ENCODE measurements at places on chromosomes 16 and 17. TPM values are rescaled to one million over a fixed set of nuclear protein-coding genes. Genes with fewer than 3 reads are reported as not detected.

GRCh38 chr16:57401943-57402640, 2.5 kb upstream of the CCL17 start:
- no peak overlapping the region for H3K4me3 ChIP-seq
- H3K4me1 ChIP-seq, result no peaks in the 10 kb centered on the region
- DNase-seq, result no peak
- H3K36me3 ChIP-seq, result no peaks in the 10 kb centered on the region
- H3K27me3 ChIP-seq, result peaks cover 17% of the 10 kb centered on the region

- H3K27me3 ChIP-seq, result peaks cover 13% of the 10 kb centered on the region
- H3K36me3 ChIP-seq, result no peaks in the 10 kb centered on the region
- H3K4me3 ChIP-seq, result no peak overlapping the region
- H3K27ac ChIP-seq, result no peak overlapping the region
These were observed 16.3 kb downstream of the HS3ST4 start for GRCh38 chr16:25707982-25708583.

DNA sequence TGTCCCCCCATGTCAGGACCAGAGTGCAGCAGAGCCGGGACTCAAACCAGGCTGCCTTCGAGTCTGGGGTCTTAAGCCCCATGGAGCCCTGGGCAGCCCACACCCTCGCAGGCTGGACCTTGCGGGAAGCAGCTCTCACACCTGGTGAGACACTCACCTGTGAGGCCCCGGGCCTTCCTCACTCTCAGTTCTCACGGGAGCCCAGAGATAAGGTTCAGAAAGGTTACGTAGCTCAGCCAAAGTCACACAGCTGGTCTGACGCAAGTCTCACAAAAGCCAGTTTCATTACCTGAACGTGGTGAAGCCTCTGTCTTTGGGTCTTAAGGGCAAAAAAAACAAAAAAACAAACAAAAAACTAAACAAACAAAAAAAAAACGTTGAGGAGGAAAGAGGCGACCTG, 32.8 kb upstream of the SSTR5 start:
- H3K27me3 ChIP-seq, result peaks cover 6% of the 10 kb centered on the region
- no peaks in the 10 kb centered on the region for H3K36me3 ChIP-seq
- H3K4me3 ChIP-seq, result no peak overlapping the region
- H3K27ac ChIP-seq, result no peak overlapping the region

GRCh38 chr16:5722116-5722619, 624.6 kb upstream of the EEF2KMT start:
- no peak overlapping the region for H3K27ac ChIP-seq
- H3K4me1 ChIP-seq, result no peaks in the 10 kb centered on the region
- no peak for DNase-seq
- H3K4me3 ChIP-seq, result no peak overlapping the region
- H3K27me3 ChIP-seq, result peaks cover 10% of the 10 kb centered on the region

- H3K4me1 ChIP-seq, result peaks cover 7% of the 10 kb centered on the region
- no peak for DNase-seq
- H3K36me3 ChIP-seq, result peaks cover 7% of the 10 kb centered on the region
These were observed 743 bp downstream of the SHCBP1 start for GRCh38 chr16:46620266-46621005.

DNA sequence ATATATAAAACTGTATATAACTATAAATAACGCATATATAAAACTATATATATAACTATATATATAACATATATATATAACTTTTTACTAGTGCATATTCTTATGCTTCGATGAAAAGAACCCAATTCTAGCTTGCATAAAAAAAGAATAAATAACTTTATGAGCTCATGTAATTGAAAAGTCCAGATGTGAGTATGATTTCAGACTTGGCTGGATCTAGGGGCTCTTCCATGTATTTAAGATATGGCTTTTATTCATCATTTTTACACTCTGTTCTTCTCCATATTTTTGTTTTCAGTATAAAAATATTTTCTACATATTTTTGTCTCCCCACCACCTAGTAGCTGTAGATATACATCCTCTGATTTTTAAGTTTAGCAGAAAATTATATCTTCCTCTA, 417.5 kb downstream of the CDH11 start:
- H3K27ac ChIP-seq, result no peak overlapping the region
- DNase-seq, result no peak
- H3K36me3 ChIP-seq, result no peaks in the 10 kb centered on the region
- H3K4me1 ChIP-seq, result no peaks in the 10 kb centered on the region
- peaks cover 7% of the 10 kb centered on the region for H3K27me3 ChIP-seq
- no peak overlapping the region for H3K4me3 ChIP-seq

- no peak overlapping the region for H3K4me3 ChIP-seq
- peaks cover 25% of the 10 kb centered on the region for H3K4me1 ChIP-seq
- no peaks in the 10 kb centered on the region for H3K27me3 ChIP-seq
- H3K36me3 ChIP-seq, result no peaks in the 10 kb centered on the region
- no peak overlapping the region for H3K27ac ChIP-seq
These were observed 92.9 kb downstream of the YPEL2 start for GRCh38 chr17:59424331-59424730.

- H3K36me3 ChIP-seq, result no peaks in the 10 kb centered on the region
- DNase-seq, result peak; percentile 52
- peak within 1 kb of the TSS; percentile 91 for H3K27ac ChIP-seq
These were observed at the start of gene GRB7 for GRCh38 chr17:39737760-39738567. TSS of gene GRB7 (plus strand) at chr17:39737938. CDS start at chr17:39742302, 4,364 bp downstream.

GRCh38 chr17:81806461-81807209, 2.7 kb downstream of the GCGR start:
- no peaks in the 10 kb centered on the region for H3K36me3 ChIP-seq
- no peaks in the 10 kb centered on the region for H3K4me1 ChIP-seq
- no peak overlapping the region for H3K4me3 ChIP-seq
- peaks cover 51% of the 10 kb centered on the region for H3K27me3 ChIP-seq
- no peak for DNase-seq
- H3K27ac ChIP-seq, result no peak overlapping the region

DNA sequence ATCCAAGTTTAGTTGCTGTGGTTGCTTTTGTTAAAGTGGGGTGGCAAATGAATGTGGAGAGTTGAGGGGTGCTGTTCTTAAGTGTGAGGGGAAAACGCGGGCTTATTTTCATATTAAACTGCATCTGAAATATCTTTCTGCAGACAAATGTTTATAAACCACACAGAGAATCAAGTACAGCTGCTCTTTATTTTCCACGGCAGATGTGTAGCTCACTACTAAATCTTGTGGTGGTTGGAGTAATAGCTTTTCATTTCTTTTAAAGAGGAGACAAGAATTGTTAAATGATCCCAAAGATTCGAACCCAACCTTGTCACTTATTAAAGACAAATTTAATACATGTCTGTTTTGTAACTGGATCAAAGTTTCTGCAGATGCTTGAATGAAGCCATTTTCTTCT, 2.1 kb downstream of the CLTC start:
- no peak for DNase-seq
- peaks cover 36% of the 10 kb centered on the region for H3K4me1 ChIP-seq
- peaks cover 1% of the 10 kb centered on the region for H3K36me3 ChIP-seq
- peak overlapping the region; percentile 94 for H3K4me3 ChIP-seq

Gene FOXN1
- total RNA-seq, result 0.07 TPM

- H3K4me3 ChIP-seq, result no peak overlapping the region
- H3K27ac ChIP-seq, result no peak overlapping the region
- H3K4me1 ChIP-seq, result peaks cover 2% of the 10 kb centered on the region
- H3K27me3 ChIP-seq, result no peaks in the 10 kb centered on the region
These were observed 27.6 kb upstream of the VAT1L start for GRCh38 chr16:77760800-77761199.

GRCh38 chr17:65078441-65079160, 22.1 kb upstream of the GNA13 start:
- DNase-seq, result no peak
- no peak overlapping the region for H3K4me3 ChIP-seq
- peaks cover 9% of the 10 kb centered on the region for H3K27me3 ChIP-seq
- H3K27ac ChIP-seq, result no peak overlapping the region

Gene SKAP1
- total RNA-seq, result 1.0 TPM

DNA sequence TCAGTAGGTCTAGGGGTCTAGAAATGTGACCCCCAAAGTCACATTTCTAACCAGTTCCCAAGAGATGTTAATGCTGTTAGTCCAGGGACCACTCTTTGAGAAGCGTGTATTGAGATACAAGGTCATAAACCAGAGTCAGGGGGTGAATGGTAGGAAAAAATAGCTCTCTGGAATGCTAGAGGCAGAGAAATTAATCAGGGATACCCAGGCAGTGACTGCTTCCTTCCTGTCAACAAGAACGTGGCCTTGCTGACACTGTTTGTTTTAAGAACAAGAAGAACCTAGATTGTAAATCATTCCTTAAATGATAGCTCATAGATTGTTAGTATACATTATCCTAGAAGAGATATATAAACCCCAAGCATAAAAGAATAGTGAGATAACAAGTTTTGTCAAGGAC, 43.8 kb downstream of the PITPNM3 start:
- H3K36me3 ChIP-seq, result peaks cover 3% of the 10 kb centered on the region
- no peak overlapping the region for H3K4me3 ChIP-seq
- no peak for DNase-seq
- H3K4me1 ChIP-seq, result peaks cover 14% of the 10 kb centered on the region
- H3K27ac ChIP-seq, result no peak overlapping the region
- no peaks in the 10 kb centered on the region for H3K27me3 ChIP-seq

DNA sequence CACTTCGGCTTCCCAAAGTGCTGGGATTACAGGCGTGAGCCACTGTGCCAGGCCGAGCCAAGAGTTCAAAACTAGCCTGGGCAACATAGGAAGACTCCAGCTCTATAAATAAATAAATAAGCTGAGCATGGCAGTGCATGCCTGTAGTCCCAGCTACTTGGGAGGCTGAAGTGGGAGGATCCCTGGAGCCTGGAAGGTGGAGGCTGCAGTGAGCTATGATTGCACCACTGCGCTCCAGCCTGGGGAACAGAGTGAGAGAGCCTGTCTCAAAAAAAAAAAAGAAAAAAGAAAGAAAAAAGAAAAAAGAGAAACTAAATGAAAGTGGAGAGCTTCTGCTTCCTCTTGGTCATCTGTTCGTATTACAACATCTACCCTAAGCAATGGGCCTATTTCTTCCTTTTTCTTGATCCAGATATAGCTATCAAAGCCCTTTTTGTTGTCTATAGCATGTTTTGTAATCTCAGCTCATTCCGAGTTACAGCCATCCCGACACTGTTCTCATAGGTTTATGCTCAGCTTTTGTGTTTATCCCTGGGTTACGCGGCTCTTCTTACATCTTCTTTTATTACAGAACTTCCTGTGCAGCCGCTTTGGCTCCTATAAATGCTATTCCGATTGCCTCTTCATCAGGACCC, 14.1 kb upstream of the MAPK3 start:
- no peak for DNase-seq
- H3K27me3 ChIP-seq, result no peaks in the 10 kb centered on the region
- no peaks in the 10 kb centered on the region for H3K36me3 ChIP-seq
- peaks cover 4% of the 10 kb centered on the region for H3K4me1 ChIP-seq
- no peak overlapping the region for H3K4me3 ChIP-seq

Gene ZNF785
- 50.0 TPM for total RNA-seq

Gene MLYCD
- total RNA-seq, result 9.4 TPM

- no peak for DNase-seq
- H3K4me1 ChIP-seq, result peaks cover 4% of the 10 kb centered on the region
- no peak overlapping the region for H3K27ac ChIP-seq
- H3K27me3 ChIP-seq, result peaks cover 13% of the 10 kb centered on the region
These were observed 27.7 kb downstream of the SPACA3 start for GRCh38 chr17:33019161-33019890.

GRCh38 chr16:89821438-89822187, 5.2 kb upstream of the FANCA start:
- H3K27me3 ChIP-seq, result no peaks in the 10 kb centered on the region
- peaks cover 22% of the 10 kb centered on the region for H3K4me1 ChIP-seq
- peaks cover 6% of the 10 kb centered on the region for H3K36me3 ChIP-seq
- no peak overlapping the region for H3K4me3 ChIP-seq
- peak overlapping the region; percentile 97 for H3K27ac ChIP-seq

DNA sequence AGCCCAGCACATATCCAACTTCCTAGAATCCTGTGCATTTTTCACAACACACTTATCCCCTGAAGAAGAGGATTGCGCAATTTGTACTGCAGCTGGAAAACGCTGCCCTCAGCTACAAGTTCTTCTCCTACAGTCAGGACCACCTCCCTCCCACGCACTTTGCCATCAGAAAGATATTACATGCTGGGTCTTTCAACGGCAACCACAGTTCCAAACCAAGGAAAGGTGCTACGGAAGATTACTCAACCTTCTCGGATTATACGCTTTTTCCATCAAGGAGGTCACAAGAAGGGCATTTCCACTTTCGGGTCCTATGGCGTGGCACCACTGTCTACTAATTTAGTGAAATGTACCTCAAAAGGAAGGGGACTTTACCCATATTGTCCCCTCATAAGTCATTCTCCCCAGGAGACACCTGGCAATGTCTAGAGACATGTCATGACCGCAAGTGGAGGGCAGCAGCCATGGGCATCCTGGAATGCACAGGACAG, 35.2 kb downstream of the USP7 start:
- DNase-seq, result no peak
- H3K27ac ChIP-seq, result no peak overlapping the region
- peaks cover 24% of the 10 kb centered on the region for H3K36me3 ChIP-seq
- no peak overlapping the region for H3K4me3 ChIP-seq
- H3K4me1 ChIP-seq, result peaks cover 9% of the 10 kb centered on the region
- H3K27me3 ChIP-seq, result no peaks in the 10 kb centered on the region

DNA sequence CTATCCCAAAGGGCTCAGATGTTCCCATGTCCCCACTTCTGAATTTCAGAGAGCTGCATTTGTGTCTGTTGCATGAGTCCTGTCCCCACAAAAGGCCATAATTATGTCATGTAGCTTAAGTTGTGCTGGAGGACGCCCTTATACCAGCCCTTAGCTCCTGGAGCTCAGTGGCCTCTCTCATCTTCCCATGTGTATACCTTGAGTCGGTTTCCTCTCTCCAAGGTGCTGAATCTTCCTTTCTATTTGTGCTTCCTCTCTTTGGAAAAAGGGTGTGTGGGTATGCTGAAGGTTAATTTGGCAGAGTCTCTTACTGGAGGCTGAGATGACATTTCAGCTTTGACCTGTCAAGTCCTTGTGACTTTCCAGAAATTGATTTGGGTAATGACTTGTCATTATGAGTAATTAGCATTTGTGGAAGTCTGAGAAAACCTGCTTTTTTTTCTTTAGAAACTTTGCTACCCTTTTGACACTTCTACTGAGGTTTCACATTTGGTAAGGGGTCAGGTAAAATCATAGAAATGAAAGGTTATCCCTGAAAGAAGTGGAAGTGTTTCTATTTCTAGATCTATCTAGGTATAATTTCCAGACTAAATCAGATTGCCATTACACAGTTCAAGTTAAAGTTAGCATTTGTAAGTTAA, 185.4 kb downstream of the ABCC12 start:
- H3K4me3 ChIP-seq, result no peak overlapping the region
- peak; percentile 26 for DNase-seq
- no peaks in the 10 kb centered on the region for H3K36me3 ChIP-seq

Gene ARL5C
- total RNA-seq, result not detected

Gene CLEC19A
- total RNA-seq, result not detected

Gene HEATR9
- total RNA-seq, result not detected

Gene ASIC2
- 0.29 TPM for total RNA-seq

Data from progenitor cell of endocrine pancreas (in vitro differentiated cells).